ENCODE measurements at places on chromosomes 3 and 15.
A peak's percentile ranks its signal among the peaks of the same experiment; 100 is the strongest.

DNA sequence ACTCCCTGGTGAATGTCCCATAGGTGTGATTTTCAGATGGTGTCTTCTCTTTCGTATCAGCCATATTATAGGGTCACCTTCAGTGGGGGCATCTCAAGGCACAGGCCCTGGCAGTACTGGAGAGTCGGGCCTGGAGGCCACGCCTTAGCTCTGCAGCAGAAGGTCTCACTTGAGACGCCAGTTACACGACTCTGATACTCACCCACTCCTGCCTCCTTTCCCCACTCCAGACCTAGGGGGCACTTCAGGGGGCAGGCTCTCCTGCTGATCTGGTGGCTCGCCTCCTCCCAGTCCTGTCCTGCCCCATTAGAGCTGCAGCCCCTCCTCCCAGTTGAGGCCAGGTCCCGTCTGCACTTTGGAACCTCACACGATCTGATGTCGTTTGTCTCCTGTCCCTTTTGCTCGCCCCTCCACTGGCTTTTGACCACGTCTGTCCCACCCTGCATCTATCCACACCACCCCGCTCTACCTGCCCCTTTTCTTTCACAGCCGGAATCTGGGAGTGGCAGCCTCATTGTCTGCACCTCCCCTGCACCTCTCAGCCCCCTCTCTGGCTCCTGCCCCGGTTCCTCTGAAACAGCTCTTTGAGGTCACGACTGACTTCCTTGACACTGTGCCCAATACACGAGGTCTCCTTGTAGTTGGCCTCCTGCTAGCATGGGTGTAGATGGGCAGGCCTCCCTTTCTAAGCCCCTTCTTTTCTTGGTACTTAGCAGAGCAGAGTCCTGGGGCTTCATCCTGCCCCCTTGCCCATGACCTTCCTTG lies 181.9 kb downstream of the NSMCE3 start:
- no peak for ATAC-seq

DNA sequence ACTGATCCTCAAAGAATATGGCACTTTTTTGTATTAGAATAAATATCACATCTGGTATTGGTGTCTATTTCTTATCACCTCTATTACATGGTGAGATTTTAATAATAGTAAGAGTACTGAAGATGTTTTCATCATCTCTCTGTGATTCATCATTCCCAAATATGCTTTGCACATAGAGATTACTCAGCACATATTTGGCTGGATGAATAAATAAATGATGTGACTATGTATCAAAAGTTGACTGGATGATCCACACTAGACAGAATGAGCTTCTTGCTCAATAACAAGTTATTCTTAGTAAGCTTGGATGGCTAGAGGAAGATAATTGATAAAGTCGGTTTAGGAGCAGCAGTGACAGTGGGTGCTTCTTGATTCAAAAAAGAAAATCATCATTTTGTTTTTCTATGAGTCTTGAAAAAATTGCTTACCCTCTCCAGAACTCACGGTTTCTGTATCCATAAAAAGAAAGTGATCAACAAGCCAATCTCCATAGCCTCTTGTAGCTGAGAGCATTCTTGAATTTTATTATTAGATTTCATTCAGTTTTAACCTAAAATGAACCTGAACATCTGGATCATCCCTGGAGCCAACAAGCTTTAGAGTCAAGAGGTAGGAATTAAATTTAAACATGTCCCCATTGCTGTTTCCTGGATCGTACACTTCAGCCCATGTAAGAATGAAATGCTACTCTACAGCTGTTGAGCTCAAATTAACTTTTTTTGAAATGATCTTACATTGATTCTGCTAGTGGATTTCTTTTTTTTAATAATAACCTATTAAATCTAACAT lies 104.8 kb upstream of the OSTN start:
- ATAC-seq = peak; percentile 67

DNA sequence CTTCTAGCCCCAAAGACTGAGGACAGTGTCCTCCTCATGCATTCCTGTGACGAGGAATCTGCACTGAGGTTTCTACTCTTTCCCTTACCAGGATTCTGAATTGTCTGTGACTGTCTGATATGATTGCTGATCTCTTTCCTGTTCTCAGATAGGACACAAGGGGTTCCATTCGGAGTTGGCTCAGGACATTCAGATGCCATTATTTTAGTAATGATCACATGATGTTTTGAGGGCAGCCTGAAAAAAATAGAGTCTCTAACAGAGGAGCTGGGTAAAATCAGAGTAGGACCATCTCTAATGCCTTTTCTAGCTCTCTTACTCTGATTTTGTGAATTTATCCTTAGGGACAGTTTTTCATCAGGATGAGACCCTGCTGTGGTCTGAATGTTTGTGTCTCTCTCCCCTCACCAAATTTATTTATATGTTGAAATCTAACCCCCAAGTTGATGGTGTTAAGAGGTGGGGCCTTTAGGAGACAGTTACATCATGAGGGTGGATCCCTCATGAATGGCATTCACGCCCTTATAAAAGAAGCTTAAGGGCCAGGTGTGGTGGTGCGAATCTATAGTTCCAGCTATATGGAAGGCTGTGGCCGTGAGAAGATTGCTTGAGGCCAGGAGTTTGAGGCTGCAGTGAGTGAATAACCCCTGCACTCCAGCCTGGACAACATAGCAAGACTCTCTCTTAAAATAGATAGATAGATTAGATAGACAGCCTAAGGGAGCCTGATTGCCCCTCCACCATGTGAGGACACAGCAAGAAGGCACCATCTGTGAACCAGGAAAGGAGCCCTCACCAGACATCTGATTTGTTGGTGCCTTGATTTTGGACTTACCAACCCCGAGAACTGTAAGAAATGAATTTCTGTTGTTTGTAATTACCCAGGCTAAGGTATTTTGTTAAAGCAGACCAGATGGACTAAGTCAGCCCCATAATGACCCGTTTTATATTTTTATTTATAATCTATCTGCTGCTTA lies 24.4 kb downstream of the FNDC3B start:
- ATAC-seq = no peak

DNA sequence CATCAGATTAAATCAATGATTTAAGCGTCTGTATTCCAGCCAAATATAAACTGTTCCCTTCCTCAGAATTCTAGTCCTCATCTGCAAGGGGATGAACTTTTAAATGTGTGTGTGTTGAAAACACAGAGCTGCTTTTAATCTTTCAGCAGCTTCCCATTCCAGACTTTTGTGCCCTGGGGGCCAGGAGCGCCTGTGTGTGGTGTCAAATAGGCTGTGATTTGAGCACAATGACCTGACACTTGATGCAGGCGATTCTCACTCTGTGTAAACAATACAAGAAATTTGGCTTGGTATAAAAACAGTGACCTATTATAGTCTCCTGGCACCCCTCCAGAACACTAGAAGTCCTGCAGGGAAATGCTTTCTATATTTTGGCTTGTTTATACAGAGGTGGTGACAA lies 274.6 kb upstream of the ROPN1 start:
- ATAC-seq = peak; percentile 14

DNA sequence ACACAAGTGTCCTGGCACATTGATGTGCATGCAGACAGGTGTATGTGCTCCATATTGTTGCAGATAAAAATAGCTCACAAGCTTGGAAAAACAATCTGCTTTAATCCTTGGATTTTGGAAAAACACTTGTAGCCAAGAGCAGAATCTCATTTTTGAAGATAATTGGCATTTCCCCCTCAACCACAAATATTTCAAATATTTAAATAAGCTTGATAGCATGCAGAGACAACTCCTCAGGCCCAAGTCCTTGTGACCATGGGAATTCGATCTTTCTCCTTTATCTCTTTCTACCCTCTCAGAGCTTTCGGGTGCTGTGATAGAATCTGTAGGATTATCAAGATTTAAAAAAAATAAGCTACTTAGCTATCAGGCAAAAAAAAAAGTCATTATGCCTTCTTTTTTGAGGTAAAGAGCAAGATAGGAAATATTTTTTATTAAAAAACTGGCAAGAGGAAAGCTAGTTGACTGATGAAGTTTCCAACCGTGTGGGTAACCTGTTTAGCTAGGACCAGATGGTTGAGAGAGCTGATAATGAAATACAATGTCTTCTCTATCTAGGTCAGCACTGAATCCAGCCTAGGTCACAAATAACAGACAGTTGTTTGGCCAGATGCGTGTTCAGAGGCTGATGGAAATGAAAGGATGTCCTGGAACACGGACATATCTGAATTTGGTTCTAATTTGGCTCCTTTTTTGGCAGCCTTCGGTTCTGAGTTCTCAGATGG lies 54.9 kb upstream of the SNRK start:
- no peak for ATAC-seq

GRCh38 chr3:37163262-37164015 lies 10.9 kb downstream of the LRRFIP2 start:
- ATAC-seq = no peak

GRCh38 chr15:35928847-35929246 lies 382.9 kb upstream of the DPH6 start:
- ATAC-seq = no peak

GRCh38 chr15:42190370-42190769 lies 17.7 kb downstream of the VPS39 start:
- ATAC-seq = no peak

Data from gastroesophageal sphincter (tissue), 4 donors.